Substantia nigra (tissue), 51 donors: ENCODE measurements at places on chromosomes 4 and X.

- DNase-seq: no peak
These were observed 542.8 kb downstream of the GALNTL6 start for GRCh38 chr4:172356016-172356415.

DNA sequence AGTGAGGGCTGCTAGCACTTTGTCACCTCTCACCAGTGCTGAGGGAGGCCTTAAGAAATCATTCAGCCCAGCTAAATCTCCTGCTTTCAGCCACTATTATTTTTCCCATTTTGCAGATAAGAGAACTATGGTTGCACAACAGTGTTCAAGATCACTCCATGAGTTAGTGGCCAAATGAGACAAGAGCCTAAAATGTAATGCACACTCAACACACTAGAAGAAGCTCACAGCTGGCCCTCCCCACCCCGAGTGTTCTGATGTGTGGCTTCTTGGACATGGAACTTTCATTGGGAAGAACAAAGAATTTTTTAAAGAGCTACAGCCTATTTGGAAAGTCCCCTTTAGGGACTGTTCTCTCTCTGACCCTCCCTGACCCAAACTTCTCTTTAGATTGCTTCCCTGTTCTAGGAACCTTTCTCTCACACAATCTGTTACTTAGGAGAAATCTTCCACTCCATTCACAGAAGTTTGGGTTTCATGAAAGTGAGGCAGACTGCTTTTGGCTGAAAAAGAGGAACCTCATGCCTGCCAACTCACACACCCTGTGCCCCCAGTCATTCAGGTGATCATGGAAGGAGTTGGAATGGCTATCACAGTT is 44.0 kb upstream of the CT47C1 start:
- DNase-seq: no peak

DNA sequence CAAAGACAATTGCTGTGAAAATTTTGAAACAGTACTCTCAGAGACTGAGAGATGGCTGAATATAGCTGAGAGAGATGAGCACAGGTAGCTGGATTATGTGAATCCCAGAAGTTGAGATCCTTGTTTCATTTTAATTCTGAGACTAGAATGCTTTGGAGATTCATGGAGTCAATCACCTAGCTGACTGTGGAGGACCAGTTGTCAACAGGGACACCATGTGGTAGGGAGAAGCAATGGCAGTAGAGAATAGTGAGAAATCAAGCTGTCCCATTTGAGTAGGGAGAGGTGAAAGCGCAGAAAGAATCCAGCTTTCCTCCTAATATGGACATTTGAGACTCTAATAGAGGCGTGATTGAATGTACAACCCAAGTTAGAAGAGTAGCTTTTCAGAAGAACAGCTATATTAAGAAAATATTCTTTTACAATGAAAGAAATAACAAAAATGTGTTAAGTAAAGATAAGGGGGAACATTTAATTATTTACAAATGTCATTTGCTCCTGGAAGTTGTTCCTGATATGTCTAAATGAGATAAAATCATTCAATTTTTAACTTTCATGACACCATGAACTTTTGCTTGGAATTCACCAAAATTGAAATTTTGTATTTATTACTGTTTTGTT is 30.3 kb upstream of the GLRB start:
- no peak for DNase-seq

- DNase-seq: no peak
These were observed 44.6 kb upstream of the TRPC5OS start for GRCh38 chrX:111831343-111831742.

DNA sequence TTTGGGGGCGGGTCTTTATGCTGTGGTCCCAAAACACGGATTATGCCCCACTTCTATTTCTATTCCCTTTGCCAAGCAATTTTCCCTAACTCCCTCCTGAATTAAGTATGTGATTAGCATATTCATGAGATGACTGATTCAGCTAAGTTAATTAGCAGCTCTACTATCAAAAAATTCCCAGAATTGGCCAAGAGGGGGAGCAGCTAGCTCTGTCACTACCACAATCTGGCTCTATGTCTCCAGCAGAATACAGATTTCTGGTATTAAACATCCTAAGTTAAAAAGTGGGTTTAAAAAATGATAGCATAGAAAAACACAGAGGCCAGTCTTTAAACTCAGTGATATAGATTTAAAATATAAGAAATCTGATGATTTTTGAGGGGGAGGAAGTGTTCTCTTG is 80.3 kb downstream of the GPC4 start:
- no peak for DNase-seq
